Stromal cell of bone marrow (primary cell): ENCODE measurements at places on chromosomes 12 and 14.

DNA sequence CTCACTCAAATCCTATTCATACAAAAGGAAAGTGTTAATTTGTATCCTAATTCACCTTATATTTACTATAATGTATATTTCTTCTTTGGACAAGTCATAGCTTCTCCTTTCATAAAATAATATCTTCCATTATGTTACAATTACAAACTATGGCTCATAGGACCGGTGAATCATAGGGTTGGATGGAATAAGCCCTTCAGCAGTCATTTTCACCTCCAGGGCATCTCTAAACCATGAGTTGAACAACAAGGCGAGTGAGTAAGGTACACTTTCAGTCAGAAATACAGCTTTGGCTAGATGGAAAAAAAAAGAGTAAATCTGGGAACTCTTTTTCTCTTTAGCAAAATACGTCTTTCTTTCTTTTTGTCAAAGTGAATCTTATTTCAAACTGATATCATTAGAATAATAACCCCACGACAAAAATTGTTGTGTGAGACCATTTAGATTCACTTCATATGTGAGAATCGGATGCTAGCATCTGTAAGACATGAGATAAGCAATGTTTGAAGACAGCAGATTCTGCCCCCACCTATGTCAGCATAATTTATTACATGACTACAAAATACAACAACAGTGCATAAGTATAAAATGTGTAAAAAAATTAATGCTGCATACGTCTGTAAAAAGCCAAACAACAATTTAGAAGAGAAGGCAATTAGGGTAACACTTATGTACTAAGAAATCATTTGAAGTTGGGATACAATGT is 184.4 kb upstream of the SLC38A2 start:
- DNase-seq: peak; percentile 60

DNA sequence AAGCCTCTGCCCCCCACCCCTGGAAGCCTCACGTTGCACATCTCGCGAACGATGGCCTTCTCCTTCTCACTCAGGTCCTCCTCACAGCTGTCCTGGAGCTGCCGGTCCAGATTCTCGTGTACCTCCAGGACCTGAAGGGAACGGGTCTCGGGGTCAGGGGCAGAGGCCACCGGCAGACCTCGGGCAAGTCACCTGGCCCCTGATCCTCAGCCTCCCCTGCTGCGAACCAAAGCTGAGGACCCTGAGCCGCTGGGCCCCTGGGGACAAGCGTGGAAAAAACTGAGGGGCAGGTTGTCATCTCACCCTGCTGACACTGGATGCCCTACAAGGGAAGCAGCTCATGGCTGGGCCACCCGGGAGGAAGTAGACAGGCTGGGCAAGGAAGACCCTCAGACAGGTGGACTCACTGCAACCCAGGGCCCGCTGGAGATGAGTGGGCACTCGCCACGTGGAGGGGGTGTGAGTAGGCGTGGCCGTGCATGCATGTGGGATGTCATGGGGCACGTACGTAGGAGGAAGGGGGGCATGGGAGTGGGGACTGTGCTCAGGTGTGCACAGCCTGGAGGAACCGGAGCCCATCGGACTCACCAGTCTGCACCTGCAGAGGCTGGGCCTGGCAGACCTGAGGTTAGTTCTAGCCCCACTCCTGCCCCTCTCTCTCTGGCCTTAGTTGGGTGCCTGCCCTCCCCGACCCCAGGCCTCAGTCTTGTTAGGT is 35.1 kb downstream of the CCNK start:
- DNase-seq: no peak

- no peak for DNase-seq
Observed at GRCh38 chr12:102681309-102681708, 200.9 kb upstream of the IGF1 start.

DNA sequence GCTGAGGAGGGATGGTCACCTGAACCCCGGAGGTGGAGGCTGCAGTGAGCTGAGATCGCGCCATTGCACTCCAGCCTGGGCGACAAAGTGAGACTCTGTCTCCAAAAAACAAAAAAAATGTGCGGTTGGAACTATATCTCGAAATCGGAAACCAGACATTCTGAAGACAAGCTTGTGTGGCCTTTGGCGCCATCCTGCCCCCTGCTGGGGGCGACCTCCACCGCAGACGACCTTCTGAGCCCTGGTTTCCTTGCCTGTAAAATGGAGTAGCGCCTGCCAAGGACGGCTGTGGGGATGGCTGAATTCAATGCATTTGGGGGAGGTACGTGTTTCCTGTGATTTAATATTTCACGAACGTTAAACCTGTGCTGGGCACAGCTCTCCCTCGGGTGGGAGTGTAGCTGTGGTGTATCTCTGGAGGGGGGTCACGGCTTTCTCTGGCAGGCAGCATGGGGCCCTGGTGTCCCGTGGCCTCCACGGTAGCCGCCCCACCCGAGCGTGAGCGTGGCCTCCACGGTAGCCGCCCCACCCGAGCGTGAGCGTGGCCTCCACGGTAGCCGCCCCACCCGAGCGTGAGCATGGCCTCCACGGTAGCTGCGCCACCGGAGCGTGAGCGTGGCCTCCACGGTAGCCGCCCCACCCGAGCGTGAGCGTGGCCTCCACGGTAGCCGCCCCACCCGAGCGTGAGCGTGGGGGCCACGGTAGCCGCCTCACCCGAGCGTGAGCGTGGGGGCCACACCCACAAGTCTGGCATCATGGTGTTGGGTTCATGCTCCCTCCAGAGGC is 55.3 kb downstream of the LRCOL1 start:
- no peak for DNase-seq

- DNase-seq: no peak
Observed at GRCh38 chr12:93231938-93232337, 145.8 kb upstream of the NUDT4 start.

DNA sequence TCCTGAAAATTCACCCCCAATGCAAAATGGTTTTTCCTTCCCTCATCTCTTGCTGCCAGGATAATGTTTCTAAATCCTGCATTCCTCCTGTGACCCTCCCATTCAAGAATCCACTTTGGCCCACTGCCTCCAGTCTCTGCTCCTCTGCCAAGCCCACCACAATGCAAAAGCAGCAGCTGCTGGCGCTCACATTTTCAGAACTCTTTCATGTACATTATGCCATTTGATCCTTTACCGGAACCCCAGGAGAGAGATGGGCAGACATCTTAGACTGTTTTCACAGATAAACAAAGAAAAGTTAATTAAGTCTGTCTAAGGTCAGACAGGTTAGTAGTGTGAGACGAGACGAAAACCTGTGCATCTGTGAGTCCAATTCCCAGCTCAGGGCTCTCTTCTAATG is 12.9 kb downstream of the LRIG3 start:
- no peak for DNase-seq

GRCh38 chr12:79549531-79550271 is 141.1 kb downstream of the PAWR start:
- DNase-seq: no peak

- DNase-seq: no peak
Observed at GRCh38 chr14:87233806-87234384, 759.1 kb downstream of the GALC start.

DNA sequence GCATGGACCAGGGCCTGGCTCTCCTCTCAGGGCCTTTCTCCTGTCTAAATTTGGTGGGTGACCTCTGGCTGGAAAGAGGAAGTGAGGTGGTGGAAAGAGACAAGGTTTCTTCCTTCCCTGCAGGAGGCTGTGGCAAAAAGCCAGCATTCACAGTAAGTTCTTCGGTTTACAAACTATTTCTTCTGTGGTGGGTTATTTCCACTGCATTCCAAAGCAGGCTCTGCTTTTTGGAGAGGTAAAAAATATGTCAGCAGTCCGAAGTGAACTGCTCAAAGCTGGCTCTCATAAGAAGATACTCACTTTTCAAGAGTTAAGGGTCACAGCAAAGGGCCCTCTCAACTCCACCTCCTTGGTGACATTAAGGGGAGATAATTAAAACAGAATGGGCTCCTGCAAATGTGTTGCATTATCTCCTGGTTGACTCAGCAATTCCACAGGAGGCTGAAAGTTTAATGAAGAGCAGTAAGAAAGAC is 48.9 kb upstream of the POC1B start:
- no peak for DNase-seq

DNA sequence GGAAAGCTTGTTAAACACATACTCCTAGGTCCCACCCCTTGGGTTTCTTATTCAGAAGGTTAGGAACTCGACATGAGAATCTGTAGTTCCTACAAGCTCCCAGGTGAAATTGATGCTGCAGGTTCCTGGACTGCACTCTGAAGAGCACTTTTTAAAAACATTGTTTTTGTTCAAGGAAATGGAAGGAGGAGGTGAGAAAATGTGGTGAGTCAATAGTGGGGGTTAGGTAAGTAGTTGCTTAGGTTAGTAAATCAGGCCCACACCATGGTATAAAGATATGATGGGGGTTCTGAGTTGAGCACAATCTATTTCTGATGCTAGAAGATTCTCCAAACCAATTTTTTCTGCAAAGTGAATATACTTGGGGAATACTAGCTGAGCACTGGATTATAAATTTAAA is 450.3 kb downstream of the CCDC91 start:
- no peak for DNase-seq

GRCh38 chr12:52204931-52205505 is 13.2 kb upstream of the KRT80 start:
- no peak for DNase-seq

- no peak for DNase-seq
Observed at GRCh38 chr14:105384605-105385321, 13.6 kb upstream of the TEX22 start.

GRCh38 chr12:67263471-67263870 is 5.7 kb upstream of the CAND1 start:
- DNase-seq: no peak

GRCh38 chr12:109115758-109116610 is at the start of gene ACACB:
TSS of gene ACACB (plus strand) at chr12:109116587. CDS start at chr12:109139406, 22,819 bp downstream.
- DNase-seq: no peak

GRCh38 chr12:29201296-29201695 is 52.2 kb downstream of the FAR2 start:
- no peak for DNase-seq

DNA sequence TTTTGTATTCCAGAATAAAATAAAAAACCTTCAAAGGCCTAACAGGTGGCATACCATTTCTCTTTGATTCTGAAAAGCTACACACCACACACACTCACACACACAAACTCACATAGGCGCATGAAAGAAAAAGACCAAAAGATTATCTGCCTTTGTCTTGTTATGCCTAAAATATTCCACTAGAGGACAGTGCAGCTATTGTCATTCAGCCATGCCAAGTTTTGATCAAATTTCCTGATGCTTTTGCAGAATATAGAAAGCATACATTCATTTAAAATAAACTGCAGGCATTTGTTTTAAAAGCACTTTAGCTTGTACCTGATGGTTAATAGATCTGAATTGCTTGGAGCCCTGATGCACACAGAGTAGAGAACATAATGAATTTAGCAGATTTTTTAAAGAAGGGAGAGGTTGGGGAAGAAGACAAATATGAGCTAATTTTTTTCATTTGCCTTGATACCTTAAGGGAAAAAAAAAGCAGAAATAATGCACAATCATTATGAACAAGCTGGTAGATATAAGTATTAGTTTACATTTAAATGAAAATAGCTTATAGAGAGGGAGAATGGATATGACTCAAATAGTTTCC is 1766.9 kb upstream of the SEL1L start:
- no peak for DNase-seq

DNA sequence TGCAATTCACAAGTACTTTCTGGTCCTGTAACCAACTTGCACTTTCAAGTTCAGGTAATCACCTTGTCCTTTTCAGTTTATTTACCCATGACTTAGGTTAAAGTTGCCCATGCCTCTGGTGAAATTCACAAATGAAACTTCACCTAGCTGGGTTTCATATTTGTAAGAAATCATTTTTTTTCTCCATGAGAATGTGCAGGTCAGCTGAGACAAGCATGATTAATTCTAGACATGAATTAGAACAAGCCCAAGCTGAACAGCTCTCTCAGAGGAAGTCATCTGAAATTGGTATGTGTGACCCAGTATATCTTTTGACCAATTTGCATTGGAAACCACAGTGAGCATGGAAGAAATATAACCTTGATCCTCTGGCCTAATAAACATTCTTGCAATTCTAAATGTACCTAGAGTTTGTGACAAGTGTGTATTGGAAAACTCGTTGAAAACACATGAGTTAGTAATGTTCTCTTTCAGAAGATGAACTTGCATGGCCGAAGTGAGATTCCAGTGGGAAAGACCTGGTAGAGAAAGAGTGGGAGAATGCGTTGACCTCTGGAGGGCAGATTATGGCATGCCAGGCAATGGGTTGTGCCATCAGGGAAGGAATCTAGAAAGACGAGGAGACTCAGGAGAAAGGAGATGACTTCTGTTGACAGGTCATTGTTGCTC is 486.5 kb downstream of the ZFP36L1 start:
- DNase-seq: no peak

DNA sequence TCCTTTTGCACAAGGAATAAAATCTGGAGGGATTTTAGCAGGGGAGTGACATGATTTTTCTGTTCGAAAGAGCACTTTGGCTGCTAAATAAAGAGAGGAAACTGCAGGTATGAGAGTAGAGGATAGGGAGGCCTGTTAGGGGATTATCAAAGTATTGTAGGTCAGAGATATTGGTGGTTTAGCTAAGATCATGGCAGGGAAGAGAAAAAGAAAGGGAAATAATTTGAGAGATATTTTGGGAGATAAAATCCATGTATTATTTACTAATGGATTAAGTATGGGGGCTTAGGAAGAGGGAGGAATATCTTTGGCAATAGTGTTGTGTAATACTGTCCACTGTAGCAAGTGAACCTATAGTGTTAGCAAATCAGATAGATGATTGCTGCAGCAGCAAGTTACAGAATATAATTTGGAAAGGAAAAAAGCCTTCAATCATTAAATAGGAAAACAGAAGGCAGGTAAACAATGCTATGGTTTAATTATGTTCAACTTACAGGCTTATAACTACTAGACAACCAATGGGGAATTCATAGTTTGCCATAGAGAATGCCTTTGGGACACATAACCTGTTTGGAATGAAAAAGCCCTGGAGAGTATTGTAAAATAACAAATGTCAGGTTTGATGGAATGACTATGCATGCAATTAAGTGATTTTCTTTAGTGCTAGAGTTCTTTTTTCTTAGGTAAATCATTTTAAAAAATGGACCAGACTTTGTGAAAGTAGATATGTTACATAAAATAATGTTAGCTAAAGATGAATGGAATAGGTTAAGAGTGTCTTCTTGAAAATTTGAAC is 50.5 kb downstream of the ADIPOR2 start:
- DNase-seq: no peak

GRCh38 chr14:101082436-101083384 is 179.2 kb upstream of the RTL1 start:
- DNase-seq: no peak
